ENCODE measurements at places on chromosomes 6 and 20. TPM values are rescaled to one million over a fixed set of nuclear protein-coding genes. Genes with fewer than 3 reads are reported as not detected.

The VNN1 gene
- 0.82 TPM for total RNA-seq

The EEF1A2 gene
- 87.6 TPM for total RNA-seq

The MAP7 gene
- total RNA-seq, result 40.2 TPM

The SGK1 gene
- total RNA-seq, result 153 TPM

The EYA2 gene
- total RNA-seq, result 18.0 TPM

The ZNF391 gene
- 4.6 TPM for total RNA-seq

The MAS1 gene
- 0.05 TPM for total RNA-seq

Measured in camera-type eye (tissue), 1 donor.